Activated CD4-positive, alpha-beta T cell treated with anti-CD3 and anti-CD28 coated beads, Interleukin-10, Interleukin-2, amounts not matched to agents 100 ng/mL and 50 ng/mL, durations not matched to agents 16 hours and 8 hours (primary cell): ENCODE measurements at places on chromosomes 13 and 19.

GRCh38 chr13:109724603-109725002 lies 61.8 kb downstream of the IRS2 start:
- DNase-seq: no peak

GRCh38 chr13:44921931-44922758 lies 67.1 kb downstream of the NUFIP1 start:
- no peak for DNase-seq

GRCh38 chr13:111289251-111289650 lies 31.2 kb upstream of the TEX29 start:
- no peak for DNase-seq

GRCh38 chr19:17194608-17195007 lies 20.5 kb upstream of the USE1 start:
- no peak for DNase-seq

DNA sequence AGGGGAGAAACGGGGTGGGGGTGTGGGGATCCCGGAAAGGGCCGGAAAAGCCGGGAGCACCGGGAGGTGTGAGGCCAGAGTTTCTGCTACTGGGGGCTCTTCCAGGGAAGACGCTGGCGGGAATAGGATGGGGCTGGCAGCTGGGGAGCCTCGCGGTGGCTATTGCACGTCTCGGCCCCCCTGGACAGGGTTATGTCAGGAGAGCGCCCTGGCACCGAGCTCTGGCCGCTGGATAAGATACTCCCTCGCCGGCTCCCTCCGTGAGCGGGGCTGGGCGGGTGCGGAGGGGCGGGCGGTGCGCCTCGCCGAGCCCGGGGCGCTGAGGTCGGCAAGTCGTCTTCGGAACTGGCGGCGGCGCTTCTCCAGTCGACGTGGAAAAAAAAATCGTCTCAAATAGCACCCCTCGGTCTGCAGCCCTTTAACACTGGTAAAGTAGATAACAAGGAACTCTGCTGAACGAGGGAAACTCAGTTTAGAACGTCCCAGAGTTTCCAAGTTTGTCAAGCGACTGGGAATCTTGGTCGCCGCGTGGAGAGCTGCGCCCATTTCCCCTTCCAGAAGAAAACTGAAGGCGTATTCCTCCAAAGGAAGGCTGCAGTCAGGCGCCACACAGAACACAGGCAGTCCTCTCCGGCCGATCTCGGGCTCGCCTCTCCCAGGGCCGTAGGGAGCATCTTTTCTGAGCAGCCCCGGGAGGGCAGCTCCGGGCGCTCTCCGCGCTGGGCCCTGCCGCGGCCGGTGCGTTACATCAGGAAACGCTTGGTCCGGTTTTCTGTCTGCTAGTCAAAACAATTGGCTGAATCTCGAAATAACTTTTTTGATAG lies 115.1 kb downstream of the KCNRG start:
- DNase-seq: peak; percentile 15

DNA sequence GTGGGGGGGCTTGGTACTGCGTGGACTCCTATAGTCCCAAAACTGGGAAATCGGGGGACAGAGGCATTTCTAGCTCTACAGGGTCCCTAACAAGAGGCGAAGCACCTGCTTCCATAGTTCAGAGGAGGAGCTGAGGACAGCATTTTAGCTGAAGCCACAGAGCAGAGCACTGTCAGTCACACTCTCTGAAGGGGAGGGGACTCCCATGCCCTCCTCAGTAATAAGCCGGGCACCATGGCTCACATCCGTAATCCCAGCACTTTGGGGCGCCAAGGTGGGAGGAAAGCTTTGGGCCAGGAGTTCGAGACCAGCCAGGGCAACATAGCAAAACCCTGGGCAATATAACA lies 3.8 kb downstream of the NPAS1 start:
- no peak for DNase-seq

DNA sequence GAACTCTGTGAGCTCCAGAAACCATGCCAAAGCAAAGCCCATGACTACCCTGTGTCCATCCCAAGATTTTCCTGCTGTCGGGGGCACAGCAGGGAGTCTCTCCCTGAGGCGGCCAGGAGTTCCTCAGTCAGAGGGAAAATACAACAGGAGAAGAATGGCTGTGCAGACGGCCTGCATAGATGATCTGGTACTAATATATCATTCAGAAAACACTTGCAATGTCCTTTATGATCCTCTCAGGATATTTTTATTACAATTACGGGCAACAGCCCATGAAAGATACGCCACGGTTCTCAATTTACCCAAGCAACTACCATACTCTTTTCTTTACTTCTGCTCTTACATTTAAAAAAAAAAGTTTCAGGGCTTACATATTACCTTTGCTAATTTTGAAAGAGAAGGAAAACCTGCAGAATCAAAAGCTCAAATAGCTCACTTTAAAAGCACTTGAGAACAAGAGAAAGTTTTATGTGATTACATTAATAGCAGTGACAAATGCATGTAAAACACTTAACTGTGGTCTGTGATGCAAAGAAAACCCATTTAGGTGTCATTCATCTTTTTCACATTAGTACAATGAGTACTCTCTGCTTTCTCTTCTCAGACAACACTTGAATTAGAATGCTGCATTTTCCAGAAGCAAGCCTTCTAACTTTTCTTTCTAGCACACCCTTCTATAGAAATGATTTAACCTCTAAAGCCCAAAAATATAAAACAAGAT lies 460.8 kb downstream of the KLF5 start:
- DNase-seq: no peak

DNA sequence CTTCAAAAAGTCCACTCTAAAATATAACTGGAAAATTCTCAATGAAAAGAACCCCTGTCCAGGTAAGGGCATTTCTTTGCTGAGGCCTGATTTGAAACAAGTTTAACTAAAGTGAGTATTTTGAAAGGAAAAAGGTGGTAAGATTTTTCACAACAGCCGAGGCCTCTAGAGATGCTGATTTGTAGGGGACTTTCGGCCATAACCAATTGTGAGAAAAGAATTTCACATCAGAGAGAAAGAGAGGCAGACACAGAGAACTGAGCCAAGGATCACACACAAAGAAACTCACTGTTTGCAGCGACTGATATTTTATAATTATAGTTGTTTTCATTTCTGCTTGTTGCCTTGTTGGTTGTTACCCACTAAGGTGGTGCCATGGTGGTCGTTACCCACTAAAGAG lies 24.4 kb downstream of the MBD3L2B start:
- no peak for DNase-seq

- no peak for DNase-seq
These were observed 26.4 kb upstream of the SLC7A1 start for GRCh38 chr13:29621841-29622240.

DNA sequence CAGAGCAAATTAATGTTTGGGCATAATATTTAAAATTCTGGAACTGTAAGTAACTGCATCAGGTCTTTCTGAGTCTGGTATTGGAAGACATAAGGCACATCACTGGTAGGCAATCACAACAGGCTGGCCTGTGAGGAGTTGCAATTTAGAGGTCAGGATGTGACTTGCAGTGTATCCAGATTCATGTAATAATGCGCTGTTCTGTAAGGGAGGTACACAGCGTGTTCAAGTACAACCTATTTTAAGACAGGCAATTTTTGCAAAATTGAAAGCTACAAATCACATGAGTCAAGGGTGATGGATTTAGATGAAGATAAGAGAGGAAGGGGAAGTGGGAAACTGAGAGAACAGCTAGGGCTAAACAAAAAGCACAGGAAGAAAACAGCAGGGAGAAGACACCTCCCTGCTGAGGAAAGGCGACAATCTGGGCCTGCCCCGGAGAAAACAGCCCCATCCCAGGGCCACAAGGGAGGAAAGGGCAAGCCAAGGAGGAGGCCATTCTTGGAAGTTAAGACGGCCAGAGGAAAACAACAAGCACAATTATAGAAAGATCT lies 138.1 kb downstream of the LACC1 start:
- no peak for DNase-seq

- no peak for DNase-seq
These were observed 96.7 kb upstream of the TRPC4 start for GRCh38 chr13:37966266-37966665.

GRCh38 chr19:50059045-50059444 lies 33.2 kb downstream of the ZNF473 start:
- no peak for DNase-seq

DNA sequence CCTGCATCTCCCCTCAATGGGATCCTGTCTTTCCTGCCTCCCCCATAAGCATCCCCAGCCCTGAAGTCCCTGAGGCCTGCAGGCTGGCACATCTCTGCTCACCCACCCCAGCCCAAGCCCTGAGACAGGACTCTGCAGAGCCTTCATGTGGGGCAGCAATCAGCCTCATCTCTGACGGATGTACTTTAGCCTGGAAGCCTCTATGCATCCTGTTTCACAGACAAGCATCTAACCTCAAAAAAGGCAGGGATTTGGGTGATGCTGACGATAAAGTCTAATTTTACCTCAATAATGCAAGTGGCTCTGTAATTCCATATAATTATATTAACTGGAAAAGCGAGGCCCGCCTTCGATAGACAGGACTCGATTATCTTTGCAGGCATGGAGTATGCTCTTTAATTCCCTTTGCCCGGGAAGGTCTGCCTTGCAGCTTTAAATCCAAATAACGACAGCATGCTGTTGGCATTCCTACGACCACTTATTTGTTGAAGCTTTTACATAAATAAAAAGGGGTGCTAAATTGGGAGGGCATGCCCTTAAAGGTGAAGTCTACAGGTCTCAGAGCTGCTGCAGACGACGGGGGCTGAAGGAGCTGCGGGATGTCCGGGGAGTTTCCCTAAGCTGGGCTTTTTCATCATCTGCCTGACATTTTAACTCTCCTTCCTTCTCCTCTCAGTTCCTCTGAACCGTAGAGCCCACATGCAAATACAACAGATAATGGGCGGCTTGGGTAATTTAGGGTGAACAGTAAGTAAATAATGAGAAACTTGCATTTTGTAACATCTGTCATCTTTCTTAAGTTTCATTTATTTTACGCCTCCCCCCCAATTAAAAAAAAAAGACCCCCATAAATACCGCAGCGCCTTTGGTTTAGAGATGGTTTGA lies 211.5 kb downstream of the URI1 start:
- DNase-seq: no peak

GRCh38 chr19:17074634-17075034 lies 618 bp downstream of the HAUS8 start:
- DNase-seq: no peak

- DNase-seq: no peak
These were observed 15.8 kb downstream of the NDUFB7 start for GRCh38 chr19:14555918-14556661.

- DNase-seq: no peak
These were observed 16.5 kb downstream of the LSM4 start for GRCh38 chr19:18306209-18306887.

DNA sequence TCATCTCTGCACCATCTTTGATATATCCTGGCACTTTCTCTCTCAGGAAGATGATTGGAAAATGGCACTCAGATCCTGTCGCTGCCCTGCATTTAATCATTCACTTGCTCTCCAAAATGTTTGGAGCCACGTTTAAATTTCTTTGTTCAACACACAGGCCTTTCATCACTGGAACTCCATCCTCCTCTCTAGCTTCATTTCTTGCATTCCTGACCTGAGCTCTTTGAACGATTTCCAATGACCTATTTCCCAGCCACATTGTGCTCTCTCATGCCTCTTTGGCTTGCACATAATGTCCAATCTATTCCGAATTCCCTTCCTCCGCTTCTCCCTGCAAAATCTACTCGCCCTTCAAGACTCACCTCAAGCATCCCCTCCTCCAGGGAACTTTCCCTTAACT lies 287.4 kb upstream of the NBEA start:
- no peak for DNase-seq

DNA sequence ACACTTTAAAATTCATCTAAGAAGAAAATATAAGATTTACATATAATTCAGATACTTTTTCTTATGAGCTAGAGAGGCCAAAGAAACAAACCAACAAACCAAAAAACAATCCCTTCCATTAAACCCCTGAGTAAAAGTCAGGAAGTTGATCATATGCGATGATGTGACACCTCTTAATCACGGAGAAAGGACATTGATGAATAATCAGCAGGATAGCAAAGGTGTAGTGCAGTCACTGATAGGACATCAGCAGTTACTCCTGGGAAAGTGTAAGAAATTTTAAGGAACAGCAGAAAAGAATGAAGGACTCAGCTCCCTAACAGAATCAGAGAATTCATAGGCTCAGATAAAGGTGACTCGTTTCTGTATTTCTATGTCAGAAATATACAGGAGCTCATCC lies 202.4 kb upstream of the EDNRB start:
- no peak for DNase-seq

DNA sequence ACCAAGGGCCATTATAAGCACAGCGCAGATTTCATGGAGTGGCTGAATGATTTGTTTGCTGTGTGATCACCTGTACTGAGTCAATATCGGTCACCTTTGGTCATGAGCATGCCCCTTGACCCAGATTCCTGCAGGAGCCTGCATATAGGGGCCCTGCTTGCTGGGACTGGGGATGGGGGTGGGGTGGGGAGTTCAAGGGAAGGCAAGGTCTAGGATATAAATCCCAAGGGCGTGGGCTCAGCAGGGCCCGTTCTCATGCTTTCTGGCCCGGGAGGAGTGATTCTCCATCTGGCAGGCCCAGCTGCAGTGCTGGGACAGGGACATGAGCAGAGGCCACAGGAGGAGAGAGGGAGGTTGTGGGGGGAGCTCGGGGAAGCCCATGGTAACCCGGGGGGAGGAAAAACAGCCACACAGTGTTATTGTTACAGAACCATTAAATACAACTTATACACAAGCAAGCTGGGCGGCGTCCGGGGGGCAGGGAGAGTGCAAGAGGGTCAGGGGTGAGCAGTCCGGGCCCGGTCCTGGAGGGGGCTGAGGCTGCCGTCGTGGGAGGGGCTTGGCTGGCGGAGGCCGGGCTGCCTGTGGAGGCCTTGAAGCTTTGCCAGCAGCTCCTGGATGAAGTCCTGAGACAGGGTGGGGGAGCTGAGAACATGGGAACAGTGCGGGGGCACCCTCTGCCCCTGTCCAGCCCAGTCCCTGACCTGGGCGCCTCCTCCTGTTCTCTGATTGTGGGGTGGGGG lies 5.2 kb downstream of the PPP1R14A start:
- no peak for DNase-seq

DNA sequence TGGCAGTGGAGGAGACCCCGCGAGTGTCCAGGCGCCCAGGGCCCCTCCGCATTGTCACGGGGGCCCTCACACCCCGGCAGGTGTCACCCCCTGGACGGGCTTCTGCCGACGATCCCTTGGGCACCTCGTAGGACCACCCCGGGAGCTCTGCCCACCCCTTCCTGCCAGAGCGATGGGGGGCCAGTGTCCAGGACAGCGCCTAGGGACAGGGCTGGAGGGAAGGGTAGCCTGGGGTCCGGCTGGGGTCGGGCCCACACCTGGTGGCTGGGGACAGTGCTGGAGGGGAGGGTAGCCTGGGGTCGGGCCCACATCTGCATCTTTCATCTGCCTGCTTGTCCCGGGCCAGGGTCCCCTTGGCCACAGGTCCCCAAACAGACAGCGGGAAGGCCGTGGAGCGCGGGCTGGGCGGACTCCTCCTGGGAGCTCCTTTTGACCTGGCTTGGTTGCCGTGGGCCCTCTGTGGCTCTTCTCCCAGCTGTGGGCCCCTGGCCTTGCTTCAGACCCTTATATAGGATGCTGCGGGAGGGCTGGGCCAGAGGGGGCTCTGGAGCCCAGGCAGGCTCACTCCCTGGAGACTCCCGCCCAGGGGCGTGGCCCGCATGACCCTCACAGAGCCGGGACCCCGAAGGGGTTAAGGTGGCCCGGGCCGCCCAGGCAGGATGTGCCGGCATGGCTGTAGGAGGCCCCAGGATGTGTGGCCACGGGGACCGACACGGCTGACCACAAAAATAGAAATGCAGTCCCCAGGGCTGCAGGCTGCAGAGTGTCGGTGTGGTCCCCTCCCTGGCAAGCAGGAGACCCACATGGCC lies 74.1 kb upstream of the MCF2L start:
- DNase-seq: no peak
